ENCODE measurements at places on chromosomes 1 and 21.

GRCh38 chr1:57258557-57259325 is 165.1 kb downstream of the DAB1 start:
- H3K4me3 ChIP-seq, result no peak overlapping the region
- H3K36me3 ChIP-seq, result no peaks in the 10 kb centered on the region
- H3K27ac ChIP-seq, result no peak overlapping the region
- no peak for DNase-seq

DNA sequence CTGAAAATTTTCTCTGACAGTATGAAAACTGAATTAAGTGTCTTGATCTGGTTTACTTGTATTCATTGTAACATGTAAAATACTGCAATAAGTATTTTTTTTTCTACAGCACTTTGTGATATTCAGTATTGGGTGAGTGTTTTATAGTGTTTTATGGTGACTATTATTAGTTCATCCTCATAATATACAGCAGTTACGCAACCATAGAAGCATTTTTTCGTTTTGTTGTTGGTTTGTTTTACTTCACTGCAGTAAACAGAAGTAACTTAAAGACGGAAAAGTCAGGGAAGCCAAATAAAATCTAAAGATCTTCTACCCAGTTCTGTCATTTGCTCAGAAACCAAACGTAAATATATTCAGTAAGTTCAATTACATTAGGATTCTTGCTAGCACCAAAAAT is 250.0 kb downstream of the TPR start:
- H3K4me1 ChIP-seq, result no peaks in the 10 kb centered on the region
- H3K27ac ChIP-seq, result no peak overlapping the region
- no peaks in the 10 kb centered on the region for H3K36me3 ChIP-seq
- no peaks in the 10 kb centered on the region for H3K27me3 ChIP-seq
- no peak for DNase-seq

DNA sequence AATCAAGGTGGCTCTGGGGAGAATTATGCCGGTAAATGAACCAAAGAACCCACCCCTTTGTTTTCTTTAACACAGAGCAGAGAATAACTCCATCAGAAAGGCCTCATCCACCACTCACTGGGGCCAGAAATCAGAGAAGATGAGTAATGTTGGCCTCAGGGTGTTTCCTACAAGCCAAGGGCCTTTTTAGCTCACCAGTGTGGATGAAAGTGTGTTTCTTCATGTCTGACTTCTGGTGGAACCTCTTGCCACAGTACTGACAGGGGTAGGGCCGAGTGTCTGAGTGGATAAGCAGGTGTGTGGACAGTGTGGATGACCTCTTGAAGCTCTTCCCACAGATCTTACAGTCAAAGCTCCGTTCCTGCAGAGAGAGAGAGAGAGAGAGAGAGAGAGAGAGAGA is 8.3 kb downstream of the GFI1 start:
- no peaks in the 10 kb centered on the region for H3K27me3 ChIP-seq
- no peak overlapping the region for H3K4me3 ChIP-seq
- DNase-seq, result no peak
- peaks cover 74% of the 10 kb centered on the region for H3K4me1 ChIP-seq
- H3K27ac ChIP-seq, result no peak overlapping the region
- H3K36me3 ChIP-seq, result peaks cover 20% of the 10 kb centered on the region

DNA sequence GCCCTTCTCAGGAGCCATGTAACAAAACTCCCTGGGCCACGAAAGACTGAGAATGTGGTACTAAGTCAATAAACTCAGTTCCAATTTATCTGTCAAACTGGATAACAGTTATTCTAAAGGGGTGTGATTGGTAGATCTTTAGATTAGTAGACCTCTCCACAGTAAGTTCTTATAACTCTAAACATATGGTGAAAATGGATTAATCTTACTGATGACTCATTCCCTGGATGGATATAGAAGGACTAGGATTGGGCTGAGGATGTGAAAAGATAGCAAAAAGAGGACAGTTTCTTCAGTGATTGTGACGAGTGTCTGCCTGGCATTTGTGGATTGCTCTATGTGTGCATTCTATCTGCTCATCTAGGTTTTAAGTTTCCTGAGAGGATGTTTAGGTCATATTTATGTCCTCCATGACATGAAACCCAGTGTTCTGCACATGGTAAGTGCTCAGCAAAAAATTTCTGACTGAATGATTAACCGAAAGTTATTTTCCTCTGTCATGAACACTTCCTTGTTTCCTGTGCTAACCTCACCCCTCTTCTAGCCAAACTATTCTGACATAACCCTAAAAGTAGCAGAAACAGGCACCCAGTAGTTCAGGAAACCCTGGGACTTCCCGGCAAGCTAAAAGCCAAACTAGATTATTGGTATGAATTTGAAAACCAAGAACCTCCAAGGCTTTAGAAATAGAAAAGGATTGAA is 397.5 kb upstream of the PLXNA2 start:
- no peaks in the 10 kb centered on the region for H3K27me3 ChIP-seq
- DNase-seq, result no peak
- no peaks in the 10 kb centered on the region for H3K36me3 ChIP-seq
- no peaks in the 10 kb centered on the region for H3K4me1 ChIP-seq

- no peak overlapping the region for H3K4me3 ChIP-seq
- no peaks in the 10 kb centered on the region for H3K36me3 ChIP-seq
- H3K4me1 ChIP-seq, result peaks cover 24% of the 10 kb centered on the region
- H3K27me3 ChIP-seq, result no peaks in the 10 kb centered on the region
- DNase-seq, result no peak
Measured at GRCh38 chr1:42323551-42323950, 11.5 kb downstream of the FOXJ3 start.

DNA sequence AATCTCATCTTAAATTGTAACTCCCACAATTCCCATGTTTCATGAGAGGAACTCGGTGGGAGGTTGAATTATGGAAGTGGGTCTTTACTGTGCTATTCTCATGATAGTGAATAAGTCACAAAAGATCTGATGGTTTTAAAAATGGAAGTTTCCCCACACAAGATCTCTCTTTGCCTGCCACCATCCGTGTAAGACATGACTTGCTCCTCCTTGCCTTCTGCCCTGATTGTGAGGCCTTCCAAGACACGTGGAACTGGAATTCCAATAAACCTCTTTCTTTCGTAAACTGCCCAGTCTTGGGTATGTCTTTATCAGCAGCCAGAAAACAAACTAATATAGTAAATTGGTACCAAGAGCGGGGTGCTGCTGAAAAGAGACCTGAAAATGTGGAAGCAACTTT is 761.6 kb upstream of the RGS18 start:
- H3K4me1 ChIP-seq, result no peaks in the 10 kb centered on the region
- no peak overlapping the region for H3K4me3 ChIP-seq
- no peak overlapping the region for H3K27ac ChIP-seq
- DNase-seq, result no peak

- no peak overlapping the region for H3K4me3 ChIP-seq
- no peak for DNase-seq
- H3K27me3 ChIP-seq, result no peaks in the 10 kb centered on the region
- H3K4me1 ChIP-seq, result no peaks in the 10 kb centered on the region
Measured at GRCh38 chr1:180563026-180563827, 4.5 kb downstream of the OVAAL start.

- no peak for DNase-seq
- peaks cover 52% of the 10 kb centered on the region for H3K36me3 ChIP-seq
- H3K4me1 ChIP-seq, result peaks cover 15% of the 10 kb centered on the region
- no peaks in the 10 kb centered on the region for H3K27me3 ChIP-seq
- H3K4me3 ChIP-seq, result no peak overlapping the region
Measured at GRCh38 chr1:150928286-150928685, 2.1 kb downstream of the SETDB1 start.

DNA sequence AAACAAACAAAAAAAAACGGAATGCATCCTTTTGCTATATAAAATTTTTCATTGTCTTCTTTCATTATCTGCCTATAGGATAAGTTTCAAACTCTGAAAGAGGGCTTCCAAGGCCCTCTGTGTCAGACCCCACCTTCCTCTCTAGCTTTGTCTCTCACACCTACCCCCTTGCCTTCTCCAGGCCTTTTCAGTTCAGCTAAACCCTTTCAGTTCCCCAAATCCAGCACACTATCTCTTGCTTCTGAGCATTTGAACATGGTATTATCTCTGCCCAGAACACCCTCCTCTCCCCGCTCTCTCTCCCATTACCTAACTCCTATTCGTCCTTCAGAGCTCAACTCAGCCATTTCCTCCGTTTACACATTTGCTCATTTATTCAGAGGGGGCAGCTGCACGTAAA is 35.7 kb downstream of the C1orf216 start:
- no peak overlapping the region for H3K4me3 ChIP-seq
- no peaks in the 10 kb centered on the region for H3K4me1 ChIP-seq
- H3K27ac ChIP-seq, result no peak overlapping the region
- no peaks in the 10 kb centered on the region for H3K27me3 ChIP-seq
- H3K36me3 ChIP-seq, result no peaks in the 10 kb centered on the region

GRCh38 chr1:114457675-114458236 is 53.2 kb downstream of the TRIM33 start:
- no peak overlapping the region for H3K4me3 ChIP-seq
- H3K36me3 ChIP-seq, result peaks cover 62% of the 10 kb centered on the region
- no peak for DNase-seq
- no peaks in the 10 kb centered on the region for H3K27me3 ChIP-seq
- no peaks in the 10 kb centered on the region for H3K4me1 ChIP-seq

GRCh38 chr1:22500471-22500870 is 48.8 kb downstream of the ZBTB40 start:
- no peaks in the 10 kb centered on the region for H3K4me1 ChIP-seq
- peaks cover 36% of the 10 kb centered on the region for H3K36me3 ChIP-seq
- DNase-seq, result no peak
- no peak overlapping the region for H3K4me3 ChIP-seq
- H3K27me3 ChIP-seq, result no peaks in the 10 kb centered on the region
- H3K27ac ChIP-seq, result no peak overlapping the region

- no peak overlapping the region for H3K4me3 ChIP-seq
- no peaks in the 10 kb centered on the region for H3K4me1 ChIP-seq
- H3K27me3 ChIP-seq, result no peaks in the 10 kb centered on the region
- no peak for DNase-seq
Measured at GRCh38 chr1:233496993-233497392, 116.9 kb upstream of the KCNK1 start.

DNA sequence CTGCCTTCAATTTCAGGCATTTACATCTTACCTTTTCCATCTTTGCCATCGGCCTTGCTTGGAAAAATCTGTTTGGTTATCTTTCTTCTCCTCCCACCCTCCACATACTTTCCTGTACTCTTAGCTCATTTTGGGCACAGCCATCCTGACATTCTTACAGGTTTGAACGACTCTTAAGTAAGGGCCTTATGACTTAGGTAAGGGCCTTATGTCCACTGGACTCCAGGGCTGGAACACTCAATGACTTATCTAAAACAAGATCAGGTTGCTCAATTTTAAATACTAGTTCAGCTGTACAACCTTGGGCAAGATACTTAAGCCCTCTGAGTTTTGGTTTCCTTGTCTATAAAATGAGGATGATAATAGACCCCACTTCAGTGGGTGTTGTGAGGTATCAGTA is 40.9 kb downstream of the C1orf21 start:
- no peak for DNase-seq
- H3K4me3 ChIP-seq, result no peak overlapping the region
- H3K4me1 ChIP-seq, result no peaks in the 10 kb centered on the region
- no peaks in the 10 kb centered on the region for H3K36me3 ChIP-seq
- H3K27ac ChIP-seq, result no peak overlapping the region
- no peaks in the 10 kb centered on the region for H3K27me3 ChIP-seq

DNA sequence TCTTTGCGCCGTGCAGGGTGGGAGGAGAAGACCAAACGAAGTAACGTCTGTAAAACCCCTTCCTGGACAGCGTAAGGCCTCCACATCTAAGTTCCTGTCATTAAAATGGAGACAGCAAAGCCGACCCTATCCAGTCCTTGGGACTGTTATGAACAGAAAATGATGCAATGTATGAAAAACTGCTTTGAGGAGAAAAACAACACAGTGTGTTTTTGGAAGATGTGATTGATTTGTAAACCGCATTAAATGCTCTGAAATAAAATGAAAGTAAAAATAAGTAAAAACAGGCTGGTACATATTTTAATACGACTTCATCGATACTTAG is 827 bp upstream of the URB1 start:
- H3K4me1 ChIP-seq, result peaks cover 24% of the 10 kb centered on the region
- peak overlapping the region; percentile 60 for H3K27ac ChIP-seq
- H3K36me3 ChIP-seq, result peaks cover 4% of the 10 kb centered on the region

- no peak overlapping the region for H3K27ac ChIP-seq
- H3K27me3 ChIP-seq, result peaks cover 7% of the 10 kb centered on the region
- no peak for DNase-seq
- H3K4me3 ChIP-seq, result no peak overlapping the region
- no peaks in the 10 kb centered on the region for H3K36me3 ChIP-seq
- H3K4me1 ChIP-seq, result no peaks in the 10 kb centered on the region
Measured at GRCh38 chr1:63710761-63711380, 62.9 kb upstream of the ROR1 start.
